ENCODE measurements at places on chromosomes 3 and 15.

GRCh38 chr3:32685543-32686185 is 676 bp downstream of the CNOT10 start:
- no peak for DNase-seq

DNA sequence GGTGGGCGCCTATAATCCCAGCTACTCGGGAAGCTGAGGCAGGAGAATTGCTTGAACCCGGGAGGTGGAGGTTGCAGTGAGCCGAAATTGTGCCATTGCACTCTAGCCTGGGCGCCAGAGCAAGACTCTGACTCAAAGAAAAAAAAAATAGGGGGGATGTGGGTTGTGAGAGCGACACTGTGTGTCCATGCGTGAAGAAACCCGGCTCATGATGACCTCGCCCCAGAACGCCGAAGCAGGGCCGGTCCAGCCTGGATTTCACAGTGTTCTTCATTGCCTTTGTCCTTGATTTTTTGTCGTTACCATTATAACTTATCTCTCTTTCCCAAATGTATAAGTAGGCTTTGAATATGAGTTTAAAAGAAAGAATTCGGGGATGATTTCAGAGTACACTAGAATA is 128.7 kb downstream of the PGPEP1L start:
- no peak for DNase-seq

- DNase-seq = no peak
These were observed 9.7 kb downstream of the WDR5B start for GRCh38 chr3:122406198-122406597.

GRCh38 chr3:67176396-67176795 is 178.3 kb downstream of the KBTBD8 start:
- DNase-seq = no peak

Measured in stimulated activated CD8-positive, alpha-beta memory T cell treated with anti-CD3 and anti-CD28 coated beads, Interleukin-2, amount 100 ng/mL, for 1 hour (primary cell).